Tibial nerve (tissue), 4 donors: ENCODE measurements at places on chromosomes 6 and 20.

- no peak for DNase-seq
- no peaks in the 10 kb centered on the region for H3K36me3 ChIP-seq
- no peaks in the 10 kb centered on the region for H3K27me3 ChIP-seq
- no peaks in the 10 kb centered on the region for H3K4me1 ChIP-seq
These were observed 1090.3 kb downstream of the HACE1 start for GRCh38 chr6:103769431-103769830.

GRCh38 chr6:19838442-19839236 lies 1.5 kb downstream of the ID4 start:
- peak overlapping the region; percentile 54 for H3K4me3 ChIP-seq
- H3K27ac ChIP-seq, result peak overlapping the region; percentile 93
- DNase-seq, result no peak
- no peaks in the 10 kb centered on the region for H3K4me1 ChIP-seq
- no peaks in the 10 kb centered on the region for H3K36me3 ChIP-seq
- H3K27me3 ChIP-seq, result no peaks in the 10 kb centered on the region

DNA sequence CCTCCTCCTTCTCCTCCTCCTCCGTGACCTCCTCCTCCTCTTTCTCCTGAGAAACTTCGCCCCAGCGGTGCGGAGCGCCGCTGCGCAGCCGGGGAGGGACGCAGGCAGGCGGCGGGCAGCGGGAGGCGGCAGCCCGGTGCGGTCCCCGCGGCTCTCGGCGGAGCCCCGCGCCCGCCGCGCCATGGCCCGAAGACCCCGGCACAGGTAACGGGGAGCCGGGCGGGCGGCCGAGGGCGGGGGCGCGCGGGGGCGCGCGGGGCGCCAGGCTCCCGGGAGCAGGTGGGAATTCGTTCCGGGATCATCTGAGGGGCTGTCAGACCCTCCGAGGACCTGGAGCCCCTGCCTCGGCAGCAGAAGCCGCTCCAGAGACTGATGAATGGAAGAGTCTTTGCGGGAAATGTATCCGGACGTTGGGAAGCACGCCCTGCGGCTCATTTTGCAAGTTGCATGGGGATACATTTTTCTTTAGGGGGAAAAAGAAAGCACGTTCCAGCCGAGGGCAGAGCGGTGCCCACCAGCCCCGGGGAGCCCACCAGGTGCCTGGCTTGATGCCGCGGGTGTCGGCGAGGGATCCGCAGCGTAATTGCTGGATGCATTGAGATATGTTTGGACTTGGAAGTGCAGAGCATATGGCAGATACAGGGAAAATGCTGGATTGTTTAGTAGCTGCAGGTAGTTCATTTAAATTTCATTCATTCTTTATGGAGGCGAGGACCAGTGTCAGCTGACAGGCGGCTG lies 394 bp downstream of the MYB start:
- no peak for DNase-seq
- no peaks in the 10 kb centered on the region for H3K36me3 ChIP-seq
- H3K4me1 ChIP-seq, result peaks cover 22% of the 10 kb centered on the region
- H3K27me3 ChIP-seq, result no peaks in the 10 kb centered on the region
- H3K27ac ChIP-seq, result no peak overlapping the region
- peak overlapping the region; percentile 36 for H3K4me3 ChIP-seq

GRCh38 chr6:79946272-79947190 lies 822 bp downstream of the ELOVL4 start:
- no peaks in the 10 kb centered on the region for H3K4me1 ChIP-seq
- H3K36me3 ChIP-seq, result no peaks in the 10 kb centered on the region
- peak overlapping the region; percentile 69 for H3K4me3 ChIP-seq
- no peak for DNase-seq

DNA sequence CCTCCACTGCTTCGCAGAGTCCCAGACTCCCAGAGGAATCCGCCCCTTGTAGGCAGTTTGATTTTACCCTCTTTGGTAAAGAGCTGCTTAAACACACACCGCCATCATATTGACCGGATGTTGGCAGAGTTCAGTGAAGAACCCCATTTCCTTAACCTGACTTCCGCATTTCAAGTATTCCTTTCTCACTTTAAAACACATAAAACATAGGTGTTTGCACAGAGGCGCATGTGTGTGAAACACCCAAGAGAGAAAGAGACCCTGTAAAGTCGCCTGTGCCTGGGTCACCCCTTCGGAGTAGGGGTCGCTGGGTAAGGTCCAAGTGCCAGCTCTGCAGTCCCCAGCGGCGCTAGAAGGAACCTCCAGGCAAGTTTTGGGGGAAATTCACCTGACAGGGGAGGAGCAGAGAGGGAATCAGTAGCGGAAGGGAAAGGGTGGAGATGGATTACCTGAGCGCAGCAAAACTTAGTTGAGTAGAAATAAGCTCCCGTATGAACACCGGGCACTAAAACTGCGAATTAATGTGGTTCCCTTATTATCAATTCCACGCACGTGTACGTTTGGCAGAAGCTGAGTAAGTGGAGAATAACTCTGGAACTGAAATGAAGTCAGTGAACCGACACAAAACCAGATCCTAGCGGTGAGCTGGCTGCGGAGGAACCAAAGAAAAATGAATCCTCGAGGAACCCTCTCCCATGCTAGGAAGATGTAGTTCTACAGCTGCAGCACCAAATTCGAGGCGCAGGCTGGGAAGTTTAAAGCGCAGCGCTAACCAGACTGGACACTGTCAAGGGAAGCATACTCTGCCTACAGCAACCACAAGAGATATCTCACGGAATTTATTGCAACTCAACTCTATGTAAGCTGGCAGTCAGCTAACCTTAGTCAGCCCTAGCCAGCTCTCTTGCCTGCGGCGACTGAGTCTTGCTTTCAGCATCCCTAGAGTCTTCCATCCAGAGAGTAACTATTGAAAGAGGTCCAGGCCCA lies 3.5 kb upstream of the HTR1B start:
- no peak for DNase-seq
- no peaks in the 10 kb centered on the region for H3K36me3 ChIP-seq
- H3K27me3 ChIP-seq, result no peaks in the 10 kb centered on the region
- no peak overlapping the region for H3K27ac ChIP-seq
